NT2/D1 (cell line): ENCODE measurements at places on chromosomes 3 and 15.

GRCh38 chr3:71168121-71168721, 415.3 kb downstream of the FOXP1 start:
- DNase-seq = no peak

- DNase-seq = no peak
Measured at GRCh38 chr15:54518156-54518882, 540.1 kb downstream of the UNC13C start.

GRCh38 chr15:60839510-60840211, 360.7 kb upstream of the ICE2 start:
- DNase-seq = no peak

DNA sequence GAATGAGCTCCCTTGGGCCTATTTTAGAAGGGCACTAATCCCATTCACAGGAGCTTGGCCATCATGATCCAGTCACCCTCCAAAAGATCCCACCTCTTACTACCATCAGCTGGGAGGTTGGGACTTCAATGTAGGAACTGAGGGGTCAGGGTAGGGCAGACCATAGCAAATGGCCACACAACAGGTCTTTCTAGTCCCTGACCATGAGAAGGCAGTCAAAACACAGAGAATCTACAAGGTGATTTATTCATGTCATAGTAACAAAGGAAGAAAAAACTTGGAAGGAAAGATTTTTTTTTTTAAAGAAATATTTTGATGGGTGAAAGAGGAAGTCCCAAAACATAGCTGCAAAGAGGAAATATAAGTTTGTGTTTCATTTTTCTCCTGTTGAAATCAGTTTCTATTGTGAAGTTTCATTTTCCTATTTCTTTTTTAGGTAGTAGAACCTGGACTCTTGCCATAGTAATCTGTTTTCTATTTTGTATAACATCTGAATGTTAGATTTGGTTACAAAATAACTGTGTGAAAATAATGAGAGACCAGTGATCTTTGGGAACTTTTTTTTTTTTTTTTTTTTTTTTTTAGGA, 23.5 kb upstream of the TNFSF10 start:
- DNase-seq = no peak

- DNase-seq = no peak
Measured at GRCh38 chr15:50676799-50677483, 9.7 kb downstream of the TRPM7 start.

DNA sequence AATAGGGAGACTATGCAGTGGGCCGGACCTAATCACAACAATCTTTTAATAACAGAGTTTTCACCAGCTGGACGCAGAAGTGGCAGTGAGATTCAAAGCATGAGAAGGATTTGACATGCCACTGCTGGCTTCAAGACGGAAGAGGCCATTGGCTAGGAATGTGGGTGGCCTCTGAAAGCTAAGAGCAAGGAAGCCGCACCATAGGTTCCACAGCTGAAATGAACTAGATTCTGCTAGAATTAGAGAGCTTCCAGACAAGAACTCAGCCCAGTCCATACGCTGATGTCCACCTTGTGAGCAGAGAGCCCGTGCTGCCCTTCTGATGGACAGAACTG, 6.9 kb upstream of the NCBP2 start:
- DNase-seq = no peak
